ENCODE measurements at places on chromosomes 6 and 20.

DNA sequence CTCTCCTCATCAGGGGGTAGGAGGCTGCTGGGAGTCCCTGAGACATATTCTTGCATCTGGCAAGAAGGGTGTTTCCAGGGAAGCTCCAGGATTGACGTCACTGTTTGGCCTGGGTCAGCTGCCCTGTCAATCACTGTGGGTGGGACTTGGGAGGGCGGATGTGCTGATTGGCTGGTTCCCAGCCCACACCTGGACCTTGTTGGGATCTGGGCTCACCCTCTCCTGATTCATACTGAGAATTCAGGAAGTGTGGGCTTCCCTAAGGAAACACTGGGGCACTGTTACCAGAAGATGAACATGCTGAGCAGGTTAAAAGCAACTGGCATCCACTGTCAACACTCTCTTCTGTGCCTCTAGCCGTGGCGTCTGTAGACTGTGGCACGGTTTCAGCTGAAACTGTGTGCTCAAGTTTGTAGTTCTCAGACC is 36.5 kb downstream of the CDH26 start:
- DNase-seq: no peak

DNA sequence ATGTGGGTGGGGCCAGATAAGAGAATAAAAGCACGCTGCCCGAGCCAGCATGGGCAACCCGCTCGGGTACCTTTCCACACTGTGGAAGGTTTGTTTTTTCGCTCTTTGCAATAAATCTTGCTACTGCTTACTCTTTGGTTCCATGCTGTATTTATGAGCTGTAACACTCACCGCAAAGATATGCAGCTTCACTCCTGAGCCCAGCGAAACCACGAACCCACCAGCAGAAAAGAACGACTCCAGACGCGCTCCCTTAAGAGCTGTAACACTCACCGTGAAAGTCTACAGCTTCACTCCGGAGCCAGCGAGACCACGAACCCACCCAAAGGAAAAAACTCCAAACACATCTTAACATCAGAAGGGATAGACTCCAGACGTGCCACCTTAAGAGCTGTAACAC is 76.7 kb downstream of the TFAP2A start:
- no peak for DNase-seq

- no peak for DNase-seq
Observed at GRCh38 chr20:51398552-51398951, 144.0 kb downstream of the NFATC2 start.

DNA sequence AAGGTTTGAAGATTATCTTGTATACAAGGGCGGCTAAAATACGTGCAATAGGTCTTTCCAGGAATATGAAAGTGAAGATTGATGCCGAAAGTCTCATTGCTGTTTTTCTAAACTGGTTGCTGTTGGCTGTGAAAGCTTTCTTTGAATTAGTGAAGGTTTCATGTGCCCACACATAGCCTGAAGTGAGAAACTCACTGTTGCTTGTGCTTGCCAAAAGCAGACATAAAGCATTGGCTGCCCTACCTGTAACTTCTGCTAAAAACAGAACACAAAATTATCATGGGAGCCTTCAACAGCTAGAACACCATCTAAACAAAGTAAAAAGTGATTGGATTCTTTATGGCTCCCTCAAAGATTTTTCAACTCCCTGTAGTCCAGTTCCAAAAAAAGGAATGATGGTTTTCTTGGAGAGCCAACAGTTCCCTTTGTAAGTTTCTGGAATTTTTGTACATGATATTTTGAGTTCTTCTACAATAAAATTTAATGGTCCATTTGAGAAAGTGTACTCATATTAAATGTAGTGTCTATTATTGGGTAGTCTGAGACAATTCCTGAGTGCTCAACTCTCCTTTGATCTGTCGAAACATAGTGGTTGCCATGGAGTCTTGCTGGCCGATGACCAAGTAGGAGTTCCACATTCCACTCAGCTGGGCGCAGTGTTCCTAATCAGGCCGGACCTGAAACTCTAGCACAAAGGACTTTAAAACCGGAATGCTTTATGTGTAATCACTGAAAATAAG is 68.5 kb downstream of the PLEKHG1 start:
- no peak for DNase-seq

- no peak for DNase-seq
Observed at GRCh38 chr6:3336859-3337515, 78.2 kb downstream of the PSMG4 start.

GRCh38 chr6:22784601-22785410 is 215.4 kb downstream of the HDGFL1 start:
- DNase-seq: no peak

DNA sequence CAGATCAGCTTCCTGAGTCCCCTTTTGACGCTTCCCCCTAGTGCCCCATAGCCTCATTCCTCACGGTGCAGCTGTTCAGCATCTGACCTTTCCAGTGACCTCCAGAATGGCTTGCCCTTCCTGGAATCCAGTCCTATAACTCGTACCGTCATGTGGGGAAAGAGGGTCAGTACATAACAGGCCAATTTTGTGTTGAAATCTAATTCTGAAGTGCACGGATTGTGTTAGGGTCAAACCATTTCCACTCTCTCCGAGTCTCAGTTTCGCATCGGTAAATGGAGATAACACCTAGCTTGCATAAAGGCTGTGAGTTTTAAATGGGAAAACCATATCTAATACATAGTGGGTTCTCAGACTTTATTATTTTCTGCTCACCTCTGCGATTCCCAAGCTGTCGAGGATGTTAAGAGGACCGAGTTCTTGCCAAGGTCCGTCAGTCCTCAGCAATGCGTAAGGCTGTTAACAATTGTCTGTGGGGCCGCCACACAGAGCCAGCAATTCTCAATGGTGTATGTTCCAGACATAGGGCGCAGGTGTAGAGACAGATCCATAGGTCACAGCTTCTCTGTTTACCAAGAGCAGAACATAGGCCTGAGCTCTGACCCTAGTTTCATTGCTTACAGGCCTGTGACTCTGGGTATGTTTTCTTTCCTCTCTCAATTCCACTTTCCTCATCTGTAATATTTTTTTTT is 45.5 kb upstream of the CCR6 start:
- DNase-seq: no peak

- no peak for DNase-seq
Observed at GRCh38 chr20:62362991-62363919, 3.9 kb downstream of the LAMA5 start.

DNA sequence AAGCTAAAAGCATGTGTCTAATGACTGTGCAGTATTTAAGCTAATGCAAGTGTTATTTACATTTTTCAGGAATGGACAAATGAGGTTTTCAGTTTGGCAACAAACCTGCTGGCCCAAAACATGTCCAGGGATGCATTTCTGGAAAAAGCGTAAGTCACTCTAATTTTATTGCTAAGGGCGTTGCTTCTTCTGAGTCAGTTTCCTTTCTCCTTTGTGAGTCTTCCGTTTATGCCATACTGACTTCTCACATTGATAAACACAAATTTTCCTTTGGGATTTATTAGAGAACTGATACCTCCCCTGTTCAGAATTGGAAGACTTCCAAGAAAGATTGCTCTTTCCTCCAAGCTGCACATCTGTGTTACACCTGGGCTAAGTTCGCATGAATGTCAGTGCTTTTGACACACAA is 422.9 kb upstream of the PLCB4 start:
- DNase-seq: no peak

DNA sequence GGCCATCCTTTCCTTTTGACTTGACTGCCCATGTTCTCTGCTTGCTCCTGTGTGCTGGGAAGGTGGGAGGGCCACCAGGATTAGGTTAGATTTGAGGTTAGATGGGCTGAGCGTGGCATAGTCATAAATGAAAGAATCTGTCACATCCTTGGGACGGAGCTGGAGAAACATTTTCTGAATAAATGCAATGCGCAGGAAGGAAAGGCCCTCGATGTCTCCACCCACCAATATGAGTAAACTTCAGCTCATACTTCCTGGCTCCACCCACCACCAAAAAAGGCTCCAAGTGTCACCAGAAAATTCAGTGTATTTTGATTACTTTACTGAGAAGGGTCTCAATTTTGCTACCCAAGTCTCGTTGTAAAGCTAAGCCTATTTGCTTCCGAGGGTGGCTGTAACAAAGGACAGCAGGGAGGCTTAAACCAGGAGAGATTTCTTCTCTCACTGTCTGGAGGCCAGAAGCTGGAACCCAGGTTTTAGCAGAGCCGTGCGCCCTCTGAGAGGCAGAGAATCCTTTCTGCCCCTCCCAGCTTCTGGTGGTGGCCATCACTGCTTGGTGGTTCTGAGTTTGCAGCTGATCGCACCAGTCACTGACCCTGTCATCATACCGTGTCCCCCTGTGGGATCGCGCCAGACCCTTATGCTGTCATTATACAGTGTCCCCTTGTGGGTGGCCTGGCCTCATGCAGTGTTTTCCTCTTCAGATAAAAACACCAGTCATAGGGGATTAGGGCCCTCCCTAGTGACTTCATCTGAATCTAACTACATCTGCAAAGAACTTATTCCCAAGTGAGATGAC is 137.8 kb downstream of the TTLL2 start:
- no peak for DNase-seq

GRCh38 chr6:111761212-111761611 is 112.0 kb downstream of the FYN start:
- no peak for DNase-seq

Data from stimulated activated CD4-positive, alpha-beta T cell treated with anti-CD3 and anti-CD28 coated beads, Interleukin-1b, Interleukin-23, amount 100 ng/mL, for 48 hours (primary cell).